ENCODE measurements at places on chromosomes 6 and 20.

DNA sequence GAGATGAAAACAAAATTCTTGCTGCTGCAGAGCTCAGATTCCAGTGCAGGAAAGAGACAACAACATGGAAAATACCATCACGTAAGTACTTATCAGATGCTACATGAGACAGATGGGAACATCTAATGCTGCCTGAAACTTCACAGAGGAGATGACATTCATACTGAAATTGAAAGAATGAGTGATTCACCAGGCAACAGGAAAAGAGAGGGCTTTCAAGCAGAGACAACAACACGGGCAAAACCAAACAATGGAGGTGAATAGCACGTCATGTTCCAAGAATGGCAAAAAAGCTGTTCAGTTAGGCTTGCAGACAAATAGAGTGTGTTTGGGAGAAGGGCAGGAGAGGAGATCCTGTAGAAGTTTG lies 39.3 kb downstream of the GTF2H5 start:
- no peak for DNase-seq

DNA sequence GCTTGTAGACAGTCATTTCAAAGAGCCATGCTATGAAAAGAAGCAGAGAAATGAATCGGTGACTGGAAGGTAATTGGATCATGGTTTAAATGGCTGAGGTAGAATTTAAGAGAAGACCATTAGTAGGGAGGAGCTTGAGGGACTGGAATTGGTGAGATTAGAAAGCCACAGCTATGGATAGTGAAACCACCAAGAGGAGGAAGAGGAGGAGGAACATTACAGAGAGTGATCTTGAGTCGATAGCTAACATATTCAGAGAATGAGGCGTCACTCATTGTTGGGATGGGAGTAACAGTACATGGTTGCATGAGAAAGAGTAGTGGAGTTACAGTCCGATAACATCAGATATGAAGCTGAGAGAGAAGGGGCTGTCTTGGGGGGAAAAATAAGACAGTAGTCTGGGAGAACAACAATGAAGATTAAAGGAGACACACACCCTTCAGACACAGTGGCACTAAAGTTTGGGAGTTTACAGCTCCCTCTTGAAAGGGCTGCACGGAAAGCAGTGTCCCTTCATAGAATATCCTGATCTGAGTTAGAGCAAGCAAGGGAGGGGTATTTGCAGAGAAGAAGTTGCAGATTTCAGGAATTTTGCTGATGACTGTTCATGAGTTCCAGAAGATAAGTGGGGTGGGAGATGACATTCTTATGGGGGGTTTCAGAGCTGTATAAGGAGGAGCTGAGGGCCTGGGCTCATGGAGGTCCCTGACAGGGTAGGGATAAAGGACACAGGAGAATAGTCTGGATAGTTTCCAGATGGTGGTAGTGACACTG lies 15.1 kb upstream of the LAMP5 start:
- DNase-seq = no peak

- no peak for DNase-seq
Measured at GRCh38 chr6:142940487-142940886, 4.5 kb downstream of the HIVEP2 start.

DNA sequence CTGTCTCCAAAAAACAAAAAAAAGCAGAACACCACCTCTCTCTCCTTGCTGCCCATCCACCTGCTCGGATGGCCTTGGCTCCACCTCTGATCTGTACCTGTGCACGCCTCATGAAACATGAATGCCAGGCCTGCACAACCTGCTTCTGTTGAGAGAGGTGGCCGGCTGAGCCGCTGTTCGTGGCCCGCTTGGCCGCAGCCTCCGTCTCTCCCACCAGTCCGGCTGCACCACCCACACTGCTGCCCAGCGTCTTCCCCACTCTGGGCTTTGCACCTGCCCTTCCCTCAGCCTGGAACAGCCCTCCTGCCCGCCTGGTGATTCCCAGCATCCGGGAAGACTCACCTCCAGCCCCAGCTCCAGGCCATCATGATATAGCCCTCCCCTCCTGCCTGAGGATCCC lies 12.2 kb upstream of the ZBTB46 start:
- DNase-seq = no peak

GRCh38 chr20:47606414-47606982 lies 104.8 kb downstream of the NCOA3 start:
- no peak for DNase-seq

All from SW480 (cell line).